ENCODE measurements at places on chromosomes 6 and 20. TPM values are rescaled to one million over a fixed set of nuclear protein-coding genes. Genes with fewer than 3 reads are reported as not detected.

DNA sequence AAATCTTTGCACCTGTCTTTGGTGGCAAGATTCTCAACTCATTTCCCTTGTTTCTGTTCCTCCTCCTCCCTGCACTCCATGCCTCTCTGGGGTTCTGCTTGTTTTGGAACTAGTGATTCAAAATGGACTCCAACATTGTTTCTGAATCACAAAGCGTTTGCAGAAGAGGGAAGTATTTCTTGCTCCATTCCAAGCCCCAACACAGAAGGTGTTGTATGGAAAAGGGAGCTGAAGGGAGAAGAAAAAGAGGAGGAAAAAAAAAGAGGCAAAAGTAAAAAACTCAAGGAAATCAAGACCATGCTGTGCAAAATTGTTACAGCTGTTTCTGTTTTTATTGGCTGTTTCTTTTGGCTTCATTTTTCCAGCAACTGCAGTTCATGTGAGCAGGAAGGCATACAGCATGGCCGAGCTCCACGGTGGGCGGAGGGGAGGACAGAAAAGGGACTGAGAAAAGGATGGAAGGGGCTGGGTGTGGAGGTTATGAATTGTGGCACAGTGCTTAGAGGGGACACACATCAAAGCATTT, 66.9 kb upstream of the PRL start:
- H3K27ac ChIP-seq = no peak overlapping the region
- H3K4me3 ChIP-seq = no peak overlapping the region
- H3K36me3 ChIP-seq = no peaks in the 10 kb centered on the region
- H3K4me1 ChIP-seq = no peaks in the 10 kb centered on the region
- no peaks in the 10 kb centered on the region for H3K27me3 ChIP-seq
- DNase-seq = no peak

GRCh38 chr20:59525500-59526241, 78.7 kb upstream of the PHACTR3 start:
- H3K27me3 ChIP-seq = no peaks in the 10 kb centered on the region
- peak; percentile 26 for DNase-seq
- no peaks in the 10 kb centered on the region for H3K36me3 ChIP-seq
- no peak overlapping the region for H3K4me3 ChIP-seq
- H3K27ac ChIP-seq = no peak overlapping the region
- H3K4me1 ChIP-seq = no peaks in the 10 kb centered on the region

TBXT gene
- total RNA-seq = not detected

RBBP8NL gene
- total RNA-seq = not detected

CTCFL gene
- total RNA-seq = not detected

TMC2 gene
- under 0.01 TPM for total RNA-seq

DNA sequence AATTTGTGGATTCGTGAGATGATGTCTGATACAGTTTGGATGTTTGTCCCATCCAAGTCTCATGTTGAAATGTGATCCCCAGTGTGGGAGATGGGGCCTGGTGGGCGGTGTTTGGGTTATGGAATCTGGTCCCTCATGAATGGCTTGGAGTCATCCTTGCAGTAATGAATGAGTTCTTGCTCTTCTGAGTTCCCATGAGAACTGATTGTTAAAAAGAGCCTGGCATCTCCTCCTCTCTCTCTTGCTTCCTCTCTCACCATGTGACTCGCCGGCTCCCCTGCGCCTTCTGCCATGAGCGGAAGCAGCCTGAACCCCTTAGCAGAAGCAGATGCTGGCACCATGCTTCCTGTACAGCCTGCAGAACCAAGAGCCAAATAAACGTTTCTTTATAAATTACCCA, 30.5 kb upstream of the RPP40 start:
- no peak for DNase-seq
- no peaks in the 10 kb centered on the region for H3K27me3 ChIP-seq
- H3K36me3 ChIP-seq = no peaks in the 10 kb centered on the region

DNA sequence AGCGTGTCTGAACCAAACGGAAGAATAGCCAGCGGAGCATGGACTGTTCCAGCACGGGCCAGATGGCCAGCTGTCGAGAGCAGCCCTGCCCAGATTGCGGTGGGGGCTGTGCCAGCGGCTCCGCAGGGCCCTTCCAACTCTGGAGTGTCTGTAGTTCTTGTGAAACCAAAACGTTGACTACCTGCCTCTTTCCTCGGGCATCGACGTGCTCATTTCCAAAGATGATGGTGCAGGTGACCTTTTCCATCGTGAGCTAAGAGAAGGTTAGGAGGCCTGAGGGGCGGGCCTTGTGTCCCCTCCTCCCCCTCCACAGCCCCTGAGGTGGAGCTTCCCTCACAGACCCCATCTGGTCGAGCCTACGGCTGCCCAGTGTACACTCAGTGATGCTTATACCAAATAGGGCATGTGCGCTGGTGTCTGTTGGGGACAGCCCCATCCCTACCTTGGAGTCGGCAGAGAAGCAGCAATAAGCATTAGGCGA, 12.9 kb upstream of the C20orf144 start:
- DNase-seq = peak; percentile 66
- H3K36me3 ChIP-seq = peaks cover 3% of the 10 kb centered on the region

- H3K36me3 ChIP-seq = no peaks in the 10 kb centered on the region
- DNase-seq = no peak
- no peak overlapping the region for H3K27ac ChIP-seq
- H3K27me3 ChIP-seq = no peaks in the 10 kb centered on the region
- no peaks in the 10 kb centered on the region for H3K4me1 ChIP-seq
Measured at GRCh38 chr6:6742535-6742934, 154.0 kb downstream of the LY86 start.

- H3K36me3 ChIP-seq = no peaks in the 10 kb centered on the region
- H3K27ac ChIP-seq = no peak overlapping the region
- no peak for DNase-seq
- H3K4me3 ChIP-seq = no peak overlapping the region
Measured at GRCh38 chr6:52312461-52312860, 27.9 kb upstream of the MCM3 start.

BPIFA1 gene
- not detected for total RNA-seq

DNA sequence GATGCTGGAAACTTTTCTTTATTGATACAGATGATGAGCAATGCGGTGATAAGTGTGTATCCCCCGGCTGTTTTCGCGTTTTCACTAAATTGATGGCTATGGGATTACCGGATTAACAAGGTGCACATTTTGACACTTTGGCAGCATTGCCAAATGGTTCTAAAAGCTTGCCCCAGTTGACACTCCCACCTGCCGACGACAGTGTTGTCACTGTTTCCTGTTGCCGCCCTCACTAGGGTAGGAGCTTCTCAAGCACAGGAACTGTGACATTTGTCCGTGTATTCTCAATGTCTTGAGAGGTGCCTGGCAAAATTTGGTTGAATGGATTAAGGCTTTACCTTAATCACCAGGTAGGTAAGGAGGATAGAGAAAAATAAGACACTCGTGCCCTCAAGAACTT, 9.8 kb upstream of the MAPK13 start:
- no peak for DNase-seq
- peaks cover 4% of the 10 kb centered on the region for H3K4me1 ChIP-seq
- H3K36me3 ChIP-seq = no peaks in the 10 kb centered on the region
- no peak overlapping the region for H3K4me3 ChIP-seq
- H3K27ac ChIP-seq = no peak overlapping the region
- no peaks in the 10 kb centered on the region for H3K27me3 ChIP-seq

GRCh38 chr20:40255365-40255764, 433.7 kb downstream of the MAFB start:
- H3K4me1 ChIP-seq = no peaks in the 10 kb centered on the region
- H3K36me3 ChIP-seq = no peaks in the 10 kb centered on the region
- no peak for DNase-seq
- no peaks in the 10 kb centered on the region for H3K27me3 ChIP-seq
- H3K27ac ChIP-seq = no peak overlapping the region

DNA sequence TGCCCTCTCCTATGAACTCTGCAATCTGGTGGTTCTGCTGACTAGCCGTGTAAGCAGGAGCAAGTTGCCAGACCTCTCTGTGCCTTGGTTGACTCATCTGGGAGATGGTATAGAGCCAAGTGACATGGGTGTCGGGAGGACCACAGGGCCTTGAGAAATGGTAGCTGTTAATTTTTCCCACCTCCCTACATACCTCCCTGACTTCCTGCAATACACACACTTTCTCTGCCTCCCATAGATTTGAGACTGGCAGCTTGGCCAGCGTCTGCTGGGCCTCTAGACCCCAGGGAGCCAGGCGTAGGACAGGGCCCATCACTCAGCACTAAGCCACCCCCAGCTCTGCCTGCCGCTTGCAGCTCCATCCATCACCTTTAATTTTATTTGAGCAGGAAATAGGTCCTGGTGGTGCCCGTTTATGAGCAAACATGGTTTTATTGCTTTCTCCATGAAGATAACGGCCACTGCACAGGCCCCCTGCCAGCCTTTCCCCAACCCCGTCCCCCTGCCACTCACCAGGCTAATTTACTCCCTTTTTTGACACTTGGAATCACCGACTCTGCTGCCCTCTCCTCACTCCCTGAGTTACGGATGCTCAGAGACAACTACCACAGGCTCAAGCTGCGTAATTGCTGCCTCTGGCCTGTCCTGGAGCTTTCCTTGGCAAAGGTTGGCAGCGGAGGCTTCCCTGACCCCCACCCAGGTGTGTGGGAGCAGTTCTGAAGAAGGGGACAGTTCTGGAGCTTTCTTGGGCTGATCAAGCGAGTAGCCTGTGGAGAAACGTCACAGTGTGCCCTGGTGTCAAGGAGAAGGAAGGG, 11.1 kb downstream of the GLP1R start:
- no peak overlapping the region for H3K27ac ChIP-seq
- no peaks in the 10 kb centered on the region for H3K27me3 ChIP-seq
- H3K4me1 ChIP-seq = no peaks in the 10 kb centered on the region
- no peak for DNase-seq
- no peaks in the 10 kb centered on the region for H3K36me3 ChIP-seq

PAK5 gene
- total RNA-seq = not detected

- H3K4me1 ChIP-seq = peaks cover 6% of the 10 kb centered on the region
- H3K36me3 ChIP-seq = peaks cover 8% of the 10 kb centered on the region
- H3K27me3 ChIP-seq = no peaks in the 10 kb centered on the region
- no peak overlapping the region for H3K27ac ChIP-seq
- H3K4me3 ChIP-seq = no peak overlapping the region
Measured at GRCh38 chr6:2784930-2785329, 19.7 kb downstream of the WRNIP1 start.

CLPSL1 gene
- total RNA-seq = not detected

- no peaks in the 10 kb centered on the region for H3K36me3 ChIP-seq
- no peak overlapping the region for H3K27ac ChIP-seq
- peak; percentile 77 for DNase-seq
- H3K4me1 ChIP-seq = no peaks in the 10 kb centered on the region
- no peak overlapping the region for H3K4me3 ChIP-seq
Measured at GRCh38 chr6:168155193-168155592, 76.2 kb upstream of the FRMD1 start.

DNA sequence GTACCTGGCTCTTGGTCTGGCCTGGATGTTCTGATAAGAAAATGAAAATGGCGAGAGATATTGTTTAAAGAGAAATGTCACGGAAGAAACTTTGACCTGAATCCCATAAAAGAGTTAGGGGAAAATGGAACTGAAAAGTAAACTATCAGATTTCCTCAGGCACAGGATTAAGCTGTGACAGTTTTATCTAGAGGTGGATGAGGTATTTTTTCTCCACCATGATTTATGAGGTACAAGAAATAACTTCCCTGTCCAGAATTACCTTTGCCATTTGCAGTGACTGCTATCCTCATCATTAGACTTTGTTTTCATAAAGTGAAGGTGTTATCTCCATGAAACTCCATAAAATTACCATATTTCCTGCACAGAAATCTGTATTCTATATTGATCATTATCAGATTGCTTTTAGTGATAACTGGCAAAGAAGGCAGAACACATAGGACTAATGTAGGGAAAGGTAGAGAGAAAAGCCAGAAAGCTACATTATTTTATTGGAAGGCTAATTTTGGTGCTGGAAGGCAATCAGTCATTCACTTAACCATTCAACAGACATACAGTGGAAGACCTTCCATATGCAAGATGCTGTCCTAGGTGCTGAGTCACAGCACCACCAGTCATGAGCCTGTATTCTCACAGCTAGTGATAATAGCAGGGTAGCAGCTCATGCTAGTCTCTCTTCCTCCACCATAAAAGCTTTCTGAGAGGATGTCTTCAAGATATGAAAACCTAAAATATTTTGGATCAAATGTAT, 427.3 kb upstream of the CITED2 start:
- H3K27me3 ChIP-seq = no peaks in the 10 kb centered on the region
- no peak overlapping the region for H3K27ac ChIP-seq
- H3K4me3 ChIP-seq = no peak overlapping the region
- no peaks in the 10 kb centered on the region for H3K4me1 ChIP-seq

HLA-DRA gene
- total RNA-seq = 0.17 TPM

DNA sequence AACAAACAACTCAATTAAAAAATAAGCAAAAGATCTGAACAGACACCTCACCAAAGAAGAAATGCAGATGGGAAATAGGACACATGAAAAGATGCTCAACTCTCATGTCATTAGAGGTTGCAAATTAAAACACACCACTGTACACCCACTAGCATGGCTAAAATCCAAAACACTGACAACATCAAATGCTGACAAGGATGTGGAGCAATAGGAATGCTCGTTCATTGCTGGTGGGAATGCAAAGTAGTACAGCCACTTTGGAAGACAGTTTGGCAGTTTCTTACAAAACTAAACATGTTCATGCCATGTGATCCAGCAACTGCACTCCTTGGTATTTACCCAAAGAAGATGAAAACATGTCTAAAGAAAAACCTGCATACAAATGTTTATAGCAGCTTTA, 47.2 kb downstream of the CDK19 start:
- no peaks in the 10 kb centered on the region for H3K36me3 ChIP-seq
- no peaks in the 10 kb centered on the region for H3K27me3 ChIP-seq
- no peak for DNase-seq
- no peak overlapping the region for H3K27ac ChIP-seq

C6orf15 gene
- total RNA-seq = not detected

PANK2 gene
- total RNA-seq = 50.8 TPM

GRCh38 chr6:136644597-136644952, 94.4 kb upstream of the MAP7 start:
- H3K36me3 ChIP-seq = no peaks in the 10 kb centered on the region
- H3K27me3 ChIP-seq = no peaks in the 10 kb centered on the region
- peaks cover 8% of the 10 kb centered on the region for H3K4me1 ChIP-seq
- no peak overlapping the region for H3K4me3 ChIP-seq

GRCh38 chr6:14903176-14904038, 342.5 kb upstream of the JARID2 start:
- DNase-seq = no peak
- no peaks in the 10 kb centered on the region for H3K36me3 ChIP-seq
- H3K27me3 ChIP-seq = no peaks in the 10 kb centered on the region
